AG09309 (cell line): ENCODE measurements at places on chromosomes 11 and 22.

- no peak for DNase-seq
These were observed 2.1 kb downstream of the ROBO4 start for GRCh38 chr11:124895471-124895971.

- DNase-seq, result no peak
These were observed 336.9 kb downstream of the ETS1 start for GRCh38 chr11:128250482-128250881.

GRCh38 chr11:123678246-123678645 lies 23.8 kb upstream of the SCN3B start:
- no peak for DNase-seq

- DNase-seq, result peak; percentile 76
These were observed at the start of gene DGCR2 for GRCh38 chr22:19122143-19122751. Gene DGCR2 (minus strand): TSS chr22:19122412. CDS start chr22:19122206, 206 bp downstream.

- no peak for DNase-seq
These were observed 68.7 kb downstream of the ISX start for GRCh38 chr22:35134637-35135036.

DNA sequence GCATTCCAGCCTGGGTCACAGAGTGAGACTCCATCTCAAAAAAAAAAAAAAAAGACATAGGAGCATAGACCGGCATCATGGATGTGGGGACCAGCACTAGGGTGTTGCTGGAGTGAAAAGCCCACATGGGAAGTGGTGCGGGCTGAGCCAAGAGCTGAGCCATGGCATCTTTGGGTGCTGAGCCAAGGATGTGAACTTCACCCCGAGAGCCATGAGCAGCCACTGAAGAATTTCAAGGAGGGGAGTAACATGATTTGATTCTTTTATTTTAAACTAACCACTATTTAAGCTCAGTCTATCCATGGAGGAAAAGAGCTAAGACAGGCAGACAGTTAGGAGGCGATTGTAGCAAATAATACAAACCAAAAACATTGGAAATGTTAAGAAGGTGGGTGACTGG lies 57.4 kb downstream of the AHNAK start:
- DNase-seq, result no peak

DNA sequence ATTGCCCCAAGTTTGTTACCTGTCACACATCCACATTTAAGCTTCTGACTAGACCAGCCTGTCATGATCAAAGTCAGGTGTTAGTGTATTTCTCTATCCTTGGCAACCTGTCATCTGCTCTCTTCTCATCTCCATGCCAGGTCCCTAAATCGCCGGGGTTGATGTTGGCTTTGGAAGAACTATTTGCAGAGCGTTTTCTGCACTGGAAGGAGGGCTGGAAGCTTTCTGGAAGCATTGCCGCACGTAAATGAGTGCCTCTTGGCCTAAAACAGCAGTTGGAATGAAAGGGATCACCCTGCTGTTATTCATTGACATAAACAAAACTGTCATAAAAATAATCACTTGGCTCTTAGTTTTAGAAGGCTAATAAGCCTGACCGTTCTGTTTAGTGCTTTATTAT lies 1.4 kb downstream of the TTC12 start:
- no peak for DNase-seq

DNA sequence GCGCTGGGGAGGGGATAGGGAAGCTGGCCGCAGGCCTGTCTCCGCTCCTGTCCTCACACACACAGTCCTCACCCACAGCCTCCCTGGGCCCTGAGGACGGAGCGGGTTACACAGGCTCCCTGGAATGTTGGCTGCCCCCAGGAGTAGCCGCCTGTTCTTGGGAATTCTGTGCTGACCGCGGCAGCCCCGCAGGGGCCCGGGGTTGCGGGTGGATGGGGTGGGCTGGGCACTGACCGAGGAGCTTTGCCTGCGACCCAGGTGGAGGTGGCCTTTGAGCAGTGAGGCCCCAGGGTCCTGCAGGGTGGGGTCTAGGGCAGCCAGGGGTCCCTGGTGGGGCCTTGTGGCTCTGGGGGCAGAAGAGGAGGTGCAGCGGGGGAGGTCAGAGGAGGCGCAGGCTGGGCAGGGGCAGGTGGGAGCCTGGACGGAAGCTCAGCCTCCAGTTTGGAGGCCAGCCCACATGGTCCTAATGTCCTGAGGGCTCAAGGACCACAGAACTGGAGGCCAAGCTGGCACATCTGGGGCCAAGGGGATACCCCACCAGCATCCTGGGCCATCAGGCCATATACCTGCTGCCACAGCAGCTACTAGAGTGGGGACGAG lies 6.6 kb upstream of the MRGPRG start:
- no peak for DNase-seq

DNA sequence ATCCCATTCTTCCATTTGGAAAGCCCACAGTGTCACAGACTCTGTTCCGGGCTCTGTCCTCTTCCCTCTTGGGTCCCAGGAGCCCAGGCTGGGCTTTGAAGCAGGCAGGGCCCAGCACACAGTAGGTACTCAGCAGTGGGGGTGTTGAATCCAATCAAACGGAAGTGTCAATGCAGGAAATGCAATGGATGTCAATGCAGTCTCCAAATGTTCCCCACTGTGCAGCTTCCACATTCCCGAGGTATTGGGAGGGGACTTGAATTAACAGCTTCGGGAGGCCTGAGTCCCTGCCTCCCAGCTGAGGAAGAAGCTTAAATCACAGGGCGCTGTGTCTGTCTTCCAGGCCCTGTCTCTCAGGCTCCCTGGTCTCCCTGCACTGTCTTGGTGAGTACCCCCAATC lies 21.8 kb upstream of the SMIM35 start:
- no peak for DNase-seq
